ENCODE measurements at places on chromosomes 6 and 20.
A peak's percentile ranks its signal among the peaks of the same experiment; 100 is the strongest.

- DNase-seq, result no peak
Measured at GRCh38 chr6:122476131-122476530, 4.5 kb upstream of the SERINC1 start.

GRCh38 chr6:10585209-10585845 lies 64.2 kb downstream of the GCNT2 start:
- no peak for DNase-seq

DNA sequence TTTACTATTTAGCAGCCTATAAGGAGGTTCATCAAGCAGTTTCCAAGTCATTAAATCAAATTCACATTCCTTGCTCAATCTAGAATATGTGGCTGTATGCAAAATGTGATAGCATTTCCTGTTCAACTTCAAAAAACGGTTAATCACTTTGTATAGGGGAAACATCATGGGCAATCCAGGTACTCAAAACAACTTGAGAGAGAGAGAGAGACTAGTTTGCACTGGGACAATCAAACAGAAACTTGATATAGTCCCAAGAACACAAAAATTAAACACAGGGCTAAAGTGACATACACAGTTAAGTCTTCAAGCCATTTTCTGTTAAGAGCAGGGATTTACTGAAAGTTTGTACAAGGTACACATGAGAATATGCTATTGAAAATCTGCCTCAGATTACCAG lies 7.4 kb downstream of the CPNE1 start:
- DNase-seq, result no peak

DNA sequence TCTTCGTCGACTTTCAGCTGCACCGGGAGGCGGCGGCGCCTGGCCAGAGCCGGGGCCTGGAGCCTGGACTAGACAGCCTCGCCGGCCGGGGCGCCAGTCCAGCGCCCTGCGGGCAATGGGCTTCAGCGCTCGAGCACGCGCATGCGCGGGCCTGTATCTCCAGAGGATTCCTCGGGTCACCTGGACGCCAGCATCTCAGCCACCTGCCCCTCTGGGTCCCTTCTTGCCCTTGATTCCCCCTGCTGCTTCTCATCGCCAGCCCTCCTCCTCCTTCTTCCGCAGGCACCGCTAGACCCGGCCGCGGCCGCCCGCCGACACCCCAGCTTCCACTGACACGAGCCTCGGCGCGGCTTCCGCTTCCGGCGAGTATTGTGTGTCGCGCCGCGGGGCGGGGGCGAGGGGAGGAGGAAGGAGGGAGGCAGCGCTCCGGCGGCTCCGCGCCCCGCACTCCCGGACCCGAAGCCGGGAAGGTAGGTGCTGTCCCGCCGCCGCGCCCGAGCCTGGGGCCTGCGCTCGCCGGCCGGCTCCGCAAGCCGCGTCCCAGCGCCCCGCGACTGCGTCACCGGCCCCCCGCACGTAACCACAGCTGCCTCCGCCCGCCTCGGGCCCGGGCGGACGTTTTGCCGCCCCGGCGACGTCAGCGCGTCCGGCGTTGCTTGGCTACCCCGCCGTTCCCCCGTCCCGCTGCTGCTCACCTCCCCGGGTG lies at the start of gene TRIM39:
Gene TRIM39, plus strand, starts transcription at position 402 of the 706 bp plus-strand sequence. CDS start 2,391 bp downstream, outside the sequence.
- DNase-seq, result peak; percentile 72

DNA sequence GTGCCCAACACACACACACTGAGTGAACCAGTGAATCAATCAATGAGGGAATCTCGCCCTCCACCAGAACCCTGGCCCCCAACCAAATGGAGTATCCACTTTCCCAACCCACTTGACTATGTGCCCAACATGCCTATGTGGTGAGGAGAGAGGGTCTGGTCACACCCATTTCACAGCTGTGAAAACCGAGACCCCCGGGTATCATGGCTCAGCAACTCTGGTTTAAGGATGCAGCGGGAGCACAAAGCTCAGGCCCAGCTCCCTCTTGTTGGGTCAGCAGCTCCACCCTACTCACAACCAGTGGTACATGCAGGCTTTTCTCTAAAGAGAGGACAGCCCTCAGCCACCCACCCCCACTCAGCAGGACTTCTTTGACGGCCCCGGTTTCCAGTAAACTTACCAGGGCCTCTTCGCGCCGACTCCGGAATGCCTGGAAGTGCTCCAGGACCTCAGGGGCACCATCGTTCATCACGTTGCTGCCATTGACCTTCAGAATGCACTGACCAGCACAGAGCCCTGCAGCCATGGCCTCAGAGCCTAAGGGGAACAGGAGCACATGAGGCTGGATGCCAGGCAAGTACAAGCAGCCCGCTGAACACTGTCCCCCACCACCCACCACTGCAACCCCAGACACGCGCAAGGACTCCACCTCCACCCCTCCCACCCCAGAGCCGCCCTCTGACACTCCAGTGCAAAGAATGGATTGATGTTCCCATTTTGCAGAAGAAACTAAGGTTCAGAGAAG lies 174.7 kb downstream of the PREX1 start:
- DNase-seq, result no peak

DNA sequence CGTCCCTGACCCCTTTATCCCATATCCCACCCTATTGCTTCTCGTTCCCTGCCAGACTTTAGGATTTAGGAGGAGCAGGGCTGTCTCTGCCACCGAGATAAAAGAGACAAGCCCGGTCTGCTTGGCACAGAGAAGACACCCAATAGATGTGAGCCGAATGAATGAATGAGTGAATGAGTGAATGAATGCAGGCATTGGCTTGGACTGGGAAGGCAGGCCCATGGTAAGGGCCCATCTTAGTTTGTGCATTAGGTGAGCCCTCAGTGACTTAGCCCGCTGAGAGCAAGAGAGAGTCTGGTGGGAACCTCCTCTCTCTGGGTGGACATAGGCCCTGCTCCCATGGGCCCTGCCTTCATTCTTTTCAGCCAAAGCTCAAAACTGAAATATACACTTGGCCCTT lies 879 bp upstream of the BPIFB6 start:
- DNase-seq, result no peak

DNA sequence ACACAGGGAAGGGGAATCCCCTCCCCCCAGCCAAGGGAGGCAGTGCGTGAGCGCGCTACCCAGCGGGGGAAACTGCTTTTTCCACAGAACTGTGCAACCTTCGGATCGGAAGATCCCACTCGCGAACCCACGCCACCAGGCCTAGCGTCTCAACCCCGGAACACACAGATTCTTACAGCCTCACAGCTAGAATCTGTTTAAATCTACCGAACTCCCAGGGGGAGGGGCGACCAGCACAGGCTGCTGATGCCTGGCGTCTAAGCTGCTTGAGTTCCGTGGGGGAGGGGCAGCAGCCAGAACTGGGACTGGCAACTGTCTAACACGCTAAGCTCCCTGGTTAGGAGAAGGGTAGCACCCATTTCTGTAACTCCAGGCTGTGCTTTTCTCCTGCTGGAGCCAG lies 217.3 kb upstream of the TENT5A start:
- DNase-seq, result no peak

GRCh38 chr6:154508573-154509375 lies 1.7 kb downstream of the CNKSR3 start:
- no peak for DNase-seq

GRCh38 chr20:47984437-47984836 lies 199.2 kb upstream of the SULF2 start:
- DNase-seq, result no peak

- no peak for DNase-seq
Measured at GRCh38 chr6:90028066-90028778, 134.0 kb downstream of the GJA10 start.

DNA sequence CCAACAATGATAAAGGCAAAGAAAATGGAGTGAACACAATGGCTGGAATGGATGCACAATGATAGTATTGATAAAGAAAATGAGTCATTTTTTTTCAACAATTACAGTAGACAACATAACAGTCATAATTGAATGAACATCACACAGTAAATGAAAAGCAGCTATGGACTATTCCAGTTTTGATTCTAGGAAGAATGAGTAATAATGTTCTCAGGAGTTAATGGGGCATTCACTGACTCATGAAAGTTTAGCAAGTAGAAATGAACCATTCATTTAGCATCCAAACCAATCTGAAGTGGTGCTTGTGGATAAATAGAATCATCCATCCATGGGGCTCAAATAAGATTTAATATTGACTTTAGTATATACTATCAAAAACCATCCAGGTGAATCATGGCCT lies 1029.5 kb upstream of the GJE1 start:
- DNase-seq, result no peak

- DNase-seq, result no peak
Measured at GRCh38 chr20:15476186-15476585, 1097.1 kb downstream of the KIF16B start.

Data from stimulated activated CD4-positive, alpha-beta T cell treated with anti-CD3 and anti-CD28 coated beads, Interleukin-1b, Interleukin-23, amount 100 ng/mL, for 1 hour (primary cell).